ENCODE measurements at places on chromosomes 1 and 21.

GRCh38 chr21:34670220-34670961 lies 1.6 kb downstream of the CLIC6 start:
- DNase-seq, result no peak

- DNase-seq, result no peak
Measured at GRCh38 chr1:244212797-244213475, 161.9 kb downstream of the ZBTB18 start.

DNA sequence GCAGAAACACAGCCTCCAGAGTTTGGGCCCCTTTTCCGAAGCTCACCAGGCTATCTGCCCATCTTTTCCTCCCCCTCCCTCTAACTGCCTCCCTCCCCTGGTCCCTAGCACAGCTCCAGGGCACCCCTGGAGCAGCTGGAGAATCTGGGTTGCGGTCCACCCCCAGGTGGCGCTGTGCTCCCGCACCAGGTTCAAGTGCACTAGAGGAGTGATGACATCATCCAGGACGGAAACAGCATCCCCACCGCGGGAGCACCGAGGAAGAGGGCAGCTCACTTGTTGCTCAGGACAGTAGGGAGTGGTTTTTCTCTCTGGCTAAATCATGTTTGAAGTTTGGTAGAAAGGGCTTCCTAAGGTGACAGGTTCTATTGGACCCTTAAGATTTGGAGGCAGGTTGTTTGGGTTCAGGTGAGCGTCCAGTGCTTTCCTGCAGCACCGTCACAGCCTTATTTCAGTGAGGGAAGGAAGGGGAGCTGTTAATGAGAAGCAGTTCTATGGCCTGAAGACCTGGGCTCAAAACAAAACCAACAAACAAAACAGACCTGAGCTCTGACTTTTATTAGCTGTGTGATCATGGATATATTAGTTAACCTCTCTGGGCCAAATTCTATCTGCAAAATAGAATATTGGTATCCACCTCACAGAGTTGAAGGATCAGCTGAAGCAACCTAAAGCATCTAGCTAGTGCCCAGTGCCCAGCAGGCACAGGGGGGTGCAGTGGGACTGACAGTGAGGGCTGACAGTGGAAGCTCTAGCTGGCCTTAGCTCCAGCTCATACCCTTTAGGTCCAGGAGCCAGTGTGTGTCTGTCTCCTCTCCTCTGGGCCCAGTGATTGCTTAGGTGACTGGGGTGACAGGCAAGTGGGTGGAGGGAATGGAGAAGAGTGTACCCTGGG lies 7.5 kb downstream of the SHISA4 start:
- DNase-seq, result peak; percentile 78

- DNase-seq, result no peak
Measured at GRCh38 chr1:241215203-241215602, 141.8 kb downstream of the RGS7 start.

DNA sequence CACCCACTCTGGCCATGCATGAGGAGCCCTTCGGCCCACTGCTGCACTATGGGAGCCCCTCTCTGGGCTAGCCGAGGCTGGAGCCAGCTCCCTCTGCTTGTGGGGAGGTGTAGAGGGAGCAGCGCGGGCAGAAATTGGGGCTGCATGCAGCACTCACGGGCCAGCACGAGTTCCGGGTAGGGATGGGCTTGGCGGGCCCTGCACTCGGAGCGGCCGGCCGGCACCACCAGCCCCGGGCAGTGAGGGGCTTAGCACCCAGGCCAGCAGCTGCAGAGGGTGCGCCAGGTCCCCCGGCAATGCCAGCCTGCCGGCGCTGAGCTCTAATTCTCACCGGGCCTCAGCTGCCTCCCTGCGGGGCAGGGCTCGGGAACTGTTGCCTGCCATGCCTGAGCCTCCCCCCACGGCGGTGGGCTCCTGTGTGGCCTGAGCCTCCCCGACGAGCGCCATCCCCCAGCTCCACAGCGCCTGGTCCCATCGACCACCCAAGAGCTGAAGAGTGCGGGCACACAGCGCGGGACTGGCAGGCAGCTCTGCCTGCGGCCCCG lies 209.0 kb downstream of the LTN1 start:
- DNase-seq, result no peak
